ENCODE measurements at places on chromosomes 3 and 15.

DNA sequence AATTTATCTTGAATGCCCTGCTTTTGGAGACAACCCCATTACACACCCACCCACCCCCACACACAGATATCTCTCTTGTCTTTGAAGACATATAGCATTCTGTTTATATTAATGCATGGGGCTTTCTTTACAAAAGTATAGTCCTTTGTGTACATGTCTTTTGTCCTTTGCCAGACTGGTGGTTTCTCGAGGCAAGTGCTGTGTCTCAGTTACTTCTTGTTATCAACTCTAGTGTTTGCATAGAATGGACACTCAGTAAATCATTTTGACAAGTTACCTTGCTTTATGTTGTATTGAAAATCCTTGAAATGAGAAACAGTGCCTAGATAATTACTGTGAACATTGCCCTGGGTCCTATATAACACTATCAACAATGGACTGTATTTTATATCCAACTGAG lies 33.9 kb downstream of the KBTBD8 start:
- no peak for DNase-seq

DNA sequence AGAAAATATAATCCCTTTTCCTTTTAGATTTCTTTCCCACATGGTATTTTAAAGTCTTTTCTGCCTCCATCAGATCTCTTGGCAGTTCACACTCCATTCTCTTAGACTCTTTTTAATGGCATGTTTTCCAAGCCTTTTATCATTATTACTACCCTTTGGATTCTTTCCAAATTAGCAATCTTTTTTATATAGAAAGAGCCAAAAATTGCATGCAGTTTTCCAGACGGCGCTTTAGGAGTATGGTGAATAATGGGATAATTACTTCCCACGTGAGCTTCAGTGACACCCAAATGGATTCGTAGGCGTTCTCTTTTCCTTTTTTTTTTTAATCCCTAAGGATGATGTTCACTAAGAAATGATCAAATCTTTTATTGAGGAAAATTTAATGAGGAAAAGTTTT lies 354.8 kb upstream of the DNAJC19 start:
- DNase-seq, result no peak

GRCh38 chr15:76285241-76285825 lies 25.9 kb downstream of the ETFA start:
- DNase-seq, result no peak

- DNase-seq, result no peak
These were observed 42.9 kb upstream of the ASB14 start for GRCh38 chr3:57335283-57335938.

DNA sequence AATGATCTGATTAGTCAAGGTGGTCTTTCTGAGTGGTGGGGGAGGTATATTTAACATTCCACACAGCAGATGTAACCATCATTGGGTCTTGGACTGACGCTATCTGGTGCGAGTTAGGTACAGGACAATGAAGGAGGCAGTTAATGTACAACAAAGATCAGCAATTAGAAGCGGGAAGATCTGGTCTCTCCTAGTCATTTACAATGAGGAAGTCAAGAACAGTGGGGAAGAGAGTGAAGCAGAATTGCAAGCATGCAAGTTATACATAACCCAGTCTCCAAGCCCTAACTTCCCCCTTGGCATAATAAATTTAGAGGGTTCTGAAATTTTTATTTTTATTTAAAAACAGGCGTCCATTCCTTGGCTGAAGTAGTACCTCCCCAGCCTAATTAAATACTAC lies 14.1 kb downstream of the GPD1L start:
- DNase-seq, result no peak
